ENCODE measurements at places on chromosomes 2 and 18.

GRCh38 chr2:28155086-28155485 is 237.6 kb upstream of the FOSL2 start:
- DNase-seq = no peak

DNA sequence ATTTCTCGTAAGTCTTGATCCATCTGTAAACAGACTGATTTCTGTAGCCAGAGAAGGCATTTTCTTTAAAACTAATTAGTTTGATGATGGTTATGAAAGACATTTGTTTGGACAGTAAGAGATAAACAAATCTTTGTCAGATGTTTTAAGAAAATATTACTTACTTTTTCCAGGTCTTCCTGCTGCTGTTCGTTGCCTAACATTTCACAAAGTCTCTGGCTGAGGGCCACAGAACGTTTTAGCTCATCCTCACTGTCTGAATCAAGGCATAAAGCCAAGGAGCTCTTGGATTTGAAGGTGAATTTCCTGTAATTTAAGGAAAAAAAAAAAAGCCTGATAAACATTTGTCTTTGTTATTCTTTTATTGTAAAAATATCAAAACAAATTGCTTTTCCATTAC is 57.8 kb downstream of the VIL1 start:
- no peak for DNase-seq

DNA sequence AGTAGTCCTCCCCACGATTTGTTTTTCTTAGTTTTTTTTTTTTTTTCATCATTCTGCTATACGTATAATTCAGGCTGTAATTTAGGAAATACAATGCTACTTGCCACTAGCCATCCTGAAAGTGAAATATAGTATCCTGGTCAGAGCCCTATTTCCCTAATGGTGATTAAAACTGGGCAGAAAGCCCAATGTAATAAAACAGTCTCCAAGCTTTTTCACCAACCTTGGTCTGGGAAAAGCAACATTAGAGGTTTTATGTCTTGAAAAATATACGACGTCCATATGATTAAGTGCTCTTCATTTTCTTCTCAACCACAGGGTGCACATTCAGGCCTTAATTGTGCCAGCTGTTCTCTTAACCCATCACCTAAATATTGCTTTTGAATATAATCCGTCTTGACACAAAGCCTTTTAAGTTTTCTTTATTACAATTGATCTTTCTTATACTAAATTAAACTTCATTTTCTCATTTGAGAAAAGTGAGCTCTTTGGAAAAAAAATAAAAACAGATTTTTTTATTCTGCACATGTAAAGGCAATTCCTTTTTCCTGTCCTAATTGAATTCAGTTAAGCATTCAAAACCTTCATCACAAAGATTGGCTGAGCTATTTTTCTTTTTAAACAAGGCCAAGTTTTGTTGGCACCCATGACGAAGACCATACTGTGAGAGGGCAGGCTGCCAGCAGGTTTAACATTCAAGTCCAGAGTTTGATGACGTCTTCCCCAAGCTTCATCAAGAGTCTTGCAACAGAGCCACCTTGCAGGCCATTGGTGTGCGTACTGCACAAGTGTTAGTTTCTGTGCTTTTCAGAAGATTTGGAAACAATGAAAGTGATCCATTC is 52.7 kb downstream of the MAP2 start:
- DNase-seq = no peak

GRCh38 chr18:67862069-67862468 is 345.5 kb upstream of the DSEL start:
- DNase-seq = no peak

DNA sequence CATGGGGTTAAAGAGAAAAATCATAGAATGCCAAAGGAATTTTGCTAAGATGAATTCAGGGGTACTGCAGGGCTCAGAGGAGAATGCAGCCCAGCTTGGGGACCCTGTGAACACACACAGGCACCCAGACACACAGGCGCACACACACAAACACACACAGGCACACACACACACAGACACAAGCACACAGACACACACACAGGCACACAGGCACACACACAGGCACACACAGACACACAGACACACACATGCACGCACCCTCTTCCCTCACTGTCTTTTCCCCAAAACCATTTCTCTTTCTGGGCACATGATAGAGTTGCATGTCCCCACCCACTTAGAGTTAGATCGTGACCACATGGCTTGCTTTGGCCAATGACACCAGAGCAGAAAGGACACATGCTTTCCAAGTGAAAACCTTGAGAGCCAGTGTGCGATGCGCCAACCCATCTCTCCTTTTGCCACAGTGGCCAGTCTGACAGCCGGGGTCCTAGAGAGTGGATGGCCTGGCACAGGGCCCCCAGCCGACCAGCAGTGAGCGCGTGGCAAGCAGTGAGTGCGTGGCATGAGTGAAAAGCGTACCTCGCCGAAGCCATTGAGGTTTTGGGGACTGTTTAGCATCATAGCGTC is 163.3 kb downstream of the KLHL29 start:
- no peak for DNase-seq

DNA sequence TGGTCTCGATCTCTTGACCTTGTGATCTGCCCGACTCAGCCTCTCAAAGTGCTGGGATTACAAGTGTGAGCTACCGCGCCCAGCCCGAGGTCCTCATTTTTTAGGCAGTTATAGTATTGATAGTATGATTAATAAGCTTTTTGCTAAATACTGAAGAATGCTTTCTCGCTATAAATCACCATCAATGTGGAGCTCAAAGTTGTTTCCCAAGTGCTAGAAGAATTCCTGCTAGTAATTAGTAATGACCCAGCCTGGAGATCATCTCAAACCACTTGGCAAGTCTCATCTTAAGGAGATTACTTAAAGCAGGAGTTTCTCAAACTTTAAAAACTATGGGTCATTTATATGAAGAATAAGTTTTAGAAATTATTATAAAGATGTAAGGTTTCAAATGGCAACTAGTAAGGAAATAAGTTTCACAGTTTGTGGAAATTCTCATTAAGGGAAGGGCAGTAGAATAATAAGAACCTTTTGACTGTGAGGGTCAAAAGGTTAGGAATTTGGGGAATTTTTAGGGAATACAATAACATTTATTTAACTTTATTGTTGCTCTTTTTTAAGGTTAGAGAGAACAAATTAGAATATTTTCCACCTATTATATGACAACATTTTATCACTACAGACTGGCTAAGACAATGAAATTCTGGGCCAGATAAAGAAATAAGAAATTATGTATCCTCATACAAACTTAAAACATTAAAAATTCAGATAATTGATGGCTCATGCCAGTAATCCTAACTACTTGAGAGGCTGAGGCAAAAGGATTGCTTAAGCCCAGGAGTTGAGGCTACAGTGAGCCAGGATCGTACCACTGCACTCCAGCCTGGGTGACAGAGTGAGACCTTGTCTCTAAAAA is 148.6 kb upstream of the MAP3K20 start:
- DNase-seq = no peak

GRCh38 chr2:140353541-140353940 is 1573.4 kb upstream of the NXPH2 start:
- DNase-seq = no peak

DNA sequence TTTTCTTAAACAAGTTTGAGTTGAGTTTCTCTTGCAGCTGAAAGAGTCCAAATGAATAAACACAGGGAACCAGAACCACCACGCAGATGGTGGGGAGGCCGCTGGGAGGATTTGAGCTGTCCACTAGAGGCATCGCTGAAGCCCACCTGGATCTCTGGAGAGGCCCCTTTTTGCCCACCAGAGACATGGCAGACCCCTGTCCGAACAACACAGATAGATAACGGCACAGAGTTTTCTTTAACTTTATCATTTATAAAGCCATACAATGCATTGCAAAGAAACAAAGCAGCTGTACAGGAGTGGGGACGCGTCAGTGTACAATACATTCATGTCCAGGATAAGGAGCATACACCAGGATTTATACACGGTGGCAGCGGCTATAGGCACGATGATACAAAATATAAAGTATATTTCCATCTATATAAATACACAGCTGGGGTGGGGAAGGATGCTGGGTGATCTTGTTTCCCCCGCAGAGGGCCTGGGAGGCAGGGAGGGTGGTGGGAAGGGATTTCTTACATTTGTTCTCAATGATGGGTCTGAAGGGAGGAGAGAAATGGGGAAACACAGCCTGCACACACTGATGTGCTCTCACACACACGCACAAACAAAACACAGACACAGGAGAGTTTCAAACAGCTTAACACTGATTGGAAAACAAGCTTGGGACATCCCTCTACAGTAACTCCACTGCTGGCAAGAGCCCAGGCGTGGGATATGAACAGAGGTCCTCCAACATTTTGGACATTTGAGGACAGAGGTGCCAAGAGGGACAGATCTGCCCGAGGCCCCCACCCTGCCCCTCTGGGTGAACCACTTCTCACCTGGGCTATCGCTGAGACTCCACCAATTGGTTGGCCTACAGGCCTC is 203.0 kb downstream of the TNS1 start:
- no peak for DNase-seq

DNA sequence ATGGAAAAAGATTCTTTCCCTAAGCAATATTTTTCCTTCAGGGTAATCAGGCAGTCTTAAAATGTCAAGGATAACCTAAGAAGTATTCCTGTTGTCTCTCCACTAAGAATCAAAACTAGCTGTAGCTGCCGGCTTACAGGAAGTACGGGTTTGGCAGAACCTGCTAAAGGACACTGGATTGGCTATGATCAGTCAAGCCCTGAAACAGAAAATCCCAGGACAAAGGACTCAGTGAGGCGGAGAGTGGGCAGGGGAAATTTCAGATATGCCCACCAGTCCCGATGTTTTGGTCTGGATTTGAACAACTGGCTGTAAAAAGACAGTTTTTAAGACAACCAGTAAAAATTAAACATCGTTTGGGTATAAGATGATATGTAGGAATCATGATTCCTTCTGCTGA is 155.7 kb downstream of the HDAC4 start:
- DNase-seq = no peak

GRCh38 chr18:30787410-30787809 is 255.1 kb downstream of the DSC3 start:
- no peak for DNase-seq

GRCh38 chr2:223576873-223577272 is 25.3 kb downstream of the SCG2 start:
- no peak for DNase-seq

GRCh38 chr18:45202061-45202460 is 413.2 kb upstream of the SLC14A2 start:
- no peak for DNase-seq

GRCh38 chr2:139798391-139798790 is 1018.2 kb upstream of the NXPH2 start:
- DNase-seq = no peak

DNA sequence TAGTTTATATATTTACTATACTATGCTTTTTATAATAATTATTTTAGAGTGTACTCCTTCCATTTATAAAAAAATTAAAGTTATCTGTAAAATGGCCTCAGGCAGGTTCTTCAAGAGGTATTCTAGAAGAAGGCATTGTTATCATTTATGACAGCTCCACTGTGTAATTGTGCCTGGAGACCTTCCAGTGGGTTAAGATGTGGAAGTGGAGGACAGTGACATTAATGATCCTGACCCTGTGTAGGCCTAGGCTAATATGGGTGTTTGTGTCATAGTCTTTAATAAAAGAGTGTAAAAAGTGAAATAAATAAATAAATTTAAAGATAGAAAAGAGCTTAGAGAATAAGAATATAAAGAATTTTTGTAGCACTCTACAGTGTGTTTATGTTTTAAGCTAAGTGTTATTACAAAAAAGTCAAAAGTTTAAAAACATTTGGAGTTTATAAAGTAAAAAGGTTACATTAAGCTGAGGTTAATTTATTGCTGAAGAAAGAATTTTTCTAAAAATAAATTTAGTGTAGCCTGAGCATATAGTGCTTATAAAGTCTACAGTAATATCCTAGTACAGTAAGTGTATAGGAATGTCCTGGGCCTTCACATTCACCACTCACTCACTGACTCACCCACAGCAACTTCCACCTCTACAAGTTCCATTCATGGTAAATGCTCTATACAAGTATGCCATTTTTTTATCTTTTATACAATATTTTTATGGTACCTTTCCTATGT is 190.0 kb upstream of the SESTD1 start:
- no peak for DNase-seq

- no peak for DNase-seq
Measured at GRCh38 chr2:238586931-238587775, 160.4 kb downstream of the ASB1 start.

DNA sequence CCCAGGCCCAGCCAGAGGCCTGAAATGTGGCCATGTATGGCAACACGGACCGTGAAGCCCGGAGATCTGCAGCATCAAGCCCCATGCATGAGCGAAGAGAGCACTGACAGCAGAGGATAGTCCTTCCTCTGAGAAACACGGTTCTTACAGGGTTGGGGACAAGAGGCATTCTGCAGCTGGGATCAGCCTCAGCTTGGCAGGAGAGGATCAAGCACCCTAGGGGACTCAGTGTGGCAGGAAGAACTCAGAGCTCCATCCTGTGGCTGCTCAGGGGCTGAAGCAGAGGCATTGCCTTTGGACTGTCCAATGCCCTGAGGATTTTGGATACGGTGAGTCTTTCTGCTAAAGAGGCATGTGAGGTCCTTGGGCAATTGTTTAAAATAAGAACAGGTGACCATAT is 368.7 kb downstream of the ZNF516 start:
- no peak for DNase-seq

DNA sequence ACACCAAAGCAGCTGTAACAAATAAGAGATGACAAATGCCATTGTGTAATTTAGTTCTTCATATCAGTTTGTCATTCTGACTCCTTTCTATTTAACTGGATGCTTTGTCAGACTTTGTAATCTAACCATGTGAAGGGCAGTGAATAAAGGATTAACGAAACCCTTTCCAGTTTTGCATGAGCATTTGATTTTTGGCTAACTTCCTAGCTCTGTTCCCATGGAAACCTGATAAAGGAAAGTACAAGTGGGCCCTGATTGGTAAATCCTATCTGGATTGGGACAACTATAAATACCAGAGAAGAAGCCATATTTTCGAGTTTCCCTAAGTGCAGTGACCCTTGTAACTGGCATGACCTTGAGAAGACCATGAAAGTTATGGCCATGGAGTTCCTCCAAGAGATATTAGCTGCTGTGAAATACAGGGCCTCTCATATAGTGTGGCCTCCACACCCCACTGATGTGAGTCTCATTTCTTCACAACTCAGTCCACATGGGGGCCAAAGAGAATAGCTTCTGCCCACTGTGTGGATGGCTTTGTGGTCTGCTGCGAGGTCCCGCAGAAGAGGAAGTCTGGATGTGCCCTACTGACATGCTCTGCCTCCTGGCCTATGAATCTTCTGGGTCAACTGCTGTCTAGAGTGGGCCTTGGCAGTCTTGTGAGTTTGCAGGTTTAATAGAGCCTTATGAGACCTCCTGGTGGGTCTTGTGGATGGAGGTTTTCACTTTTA is 38.2 kb upstream of the CYP1B1 start:
- no peak for DNase-seq

- no peak for DNase-seq
Measured at GRCh38 chr2:236935083-236935482, 150.6 kb upstream of the COPS8 start.

GRCh38 chr18:6745504-6746031 is 16.1 kb downstream of the ARHGAP28 start:
- DNase-seq = no peak

GRCh38 chr2:63712748-63713147 is 124.0 kb downstream of the MDH1 start:
- DNase-seq = no peak

GRCh38 chr2:43389581-43390466 is 163.4 kb upstream of the ZFP36L2 start:
- DNase-seq = no peak

GRCh38 chr2:223594259-223594658 is 7.9 kb downstream of the SCG2 start:
- no peak for DNase-seq

Data from CD4-positive, alpha-beta T cell treated with Interleukin-6 at 100 ng/mL for 8 hours (primary cell).